ENCODE measurements at places on chromosomes 7 and 10.

GRCh38 chr10:132175408-132175807, 11.3 kb upstream of the DPYSL4 start:
- DNase-seq = no peak

DNA sequence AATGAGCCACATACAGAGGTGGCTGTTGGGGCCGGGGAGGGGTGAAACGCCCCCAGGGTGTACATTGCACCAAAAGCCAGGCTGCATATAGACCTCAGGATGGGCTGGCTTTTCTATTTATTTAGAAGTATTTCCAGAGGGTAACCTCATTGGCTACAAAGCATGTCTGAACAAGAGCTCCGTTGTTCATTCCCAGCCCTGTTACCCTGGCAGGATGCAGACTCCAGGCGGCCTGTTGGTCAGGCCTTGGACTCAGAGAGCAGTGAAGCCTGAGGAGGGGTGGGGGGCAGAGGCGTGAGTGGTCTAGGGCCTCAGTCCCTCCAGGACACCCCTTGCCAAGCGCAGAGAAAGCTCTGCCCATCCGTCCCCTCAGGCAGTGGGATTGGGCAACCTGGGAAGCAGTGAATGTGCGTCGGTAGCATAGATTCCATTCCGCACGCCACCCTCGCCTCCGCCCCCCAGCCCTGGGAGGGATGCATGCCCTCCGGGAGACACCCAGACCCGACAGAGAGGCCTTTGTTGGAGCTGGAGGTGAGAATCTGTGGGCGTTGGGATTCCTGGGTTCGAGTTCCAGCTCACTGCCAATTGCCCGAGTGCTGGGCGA, 41.9 kb downstream of the TCF7L2 start:
- no peak for DNase-seq

DNA sequence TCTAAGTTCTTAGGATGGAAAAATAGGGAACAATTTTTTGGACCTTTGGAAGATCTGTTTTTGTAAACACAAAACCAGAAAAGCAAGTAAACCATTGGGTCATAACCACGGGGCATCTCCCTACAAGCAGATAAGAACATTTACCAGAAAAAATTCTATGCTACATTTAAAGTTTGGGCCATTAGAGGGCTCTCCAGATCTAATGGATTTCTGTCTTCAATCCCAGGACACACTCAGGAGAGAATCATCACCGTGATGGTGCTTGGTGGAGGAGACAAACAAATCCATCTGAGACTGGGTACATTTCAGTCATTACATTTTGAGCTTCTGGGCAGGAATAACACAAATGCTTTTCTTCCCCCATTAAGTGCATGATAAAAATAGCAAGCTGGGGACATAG, 178.4 kb upstream of the TARP start:
- DNase-seq = peak; percentile 58

DNA sequence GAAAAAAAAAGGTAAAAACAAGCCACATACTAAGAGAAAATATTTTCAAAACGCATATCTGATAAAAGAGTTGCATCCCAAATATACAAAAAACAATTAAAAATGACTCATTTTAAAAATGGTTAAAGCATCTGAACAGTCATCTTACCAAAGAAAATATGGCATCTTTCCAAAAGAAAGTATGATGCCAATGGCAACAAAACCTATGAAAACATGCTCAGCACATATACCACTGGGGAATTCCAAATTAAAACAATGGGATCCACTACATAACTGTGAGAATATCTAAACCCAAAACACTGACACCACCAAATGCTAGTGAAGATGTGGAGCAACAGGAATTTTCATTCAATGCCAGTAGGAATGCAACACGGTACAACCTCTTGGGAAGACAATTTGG, 39.3 kb downstream of the VSTM2A start:
- DNase-seq = peak; percentile 41

GRCh38 chr10:59006511-59007306, 169.7 kb upstream of the PHYHIPL start:
- peak; percentile 64 for DNase-seq

GRCh38 chr7:44058759-44059218, 6.6 kb downstream of the PGAM2 start:
- no peak for DNase-seq

- DNase-seq = no peak
Observed at GRCh38 chr7:7848246-7848645, 120.3 kb upstream of the GLCCI1 start.

GRCh38 chr7:134935701-134936100, 50.6 kb upstream of the AGBL3 start:
- DNase-seq = no peak

GRCh38 chr10:62690703-62691102, 113.8 kb upstream of the ADO start:
- DNase-seq = no peak

GRCh38 chr7:2354939-2355704, 495 bp downstream of the EIF3B start:
- DNase-seq = no peak

GRCh38 chr10:5751601-5752253, 61.5 kb downstream of the GDI2 start:
- no peak for DNase-seq

DNA sequence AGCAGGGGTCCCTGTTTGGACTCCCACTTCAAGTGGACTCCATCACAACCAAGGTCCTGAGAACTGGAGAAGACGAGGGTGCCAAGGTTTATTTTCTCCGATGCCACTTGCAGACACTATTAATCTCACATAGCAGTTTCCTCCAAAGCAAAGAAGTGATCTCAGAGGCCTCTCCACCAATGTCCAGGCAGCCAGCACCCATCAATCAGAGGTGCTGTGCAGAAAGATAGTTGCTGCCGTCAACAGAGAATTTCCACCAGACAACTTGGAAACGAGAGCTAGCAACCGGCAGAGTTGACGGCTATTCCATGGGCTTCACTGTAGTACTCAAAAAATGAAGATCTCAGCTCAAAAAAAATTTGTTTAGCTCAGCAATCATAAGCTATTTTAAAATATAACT, 438.6 kb upstream of the PFKP start:
- DNase-seq = no peak

- no peak for DNase-seq
Observed at GRCh38 chr10:88974012-88974411, 16.6 kb upstream of the FAS start.

GRCh38 chr7:148838905-148839304, 45.2 kb downstream of the EZH2 start:
- DNase-seq = no peak

GRCh38 chr7:106721816-106722785, 61.1 kb upstream of the CCDC71L start:
- no peak for DNase-seq

DNA sequence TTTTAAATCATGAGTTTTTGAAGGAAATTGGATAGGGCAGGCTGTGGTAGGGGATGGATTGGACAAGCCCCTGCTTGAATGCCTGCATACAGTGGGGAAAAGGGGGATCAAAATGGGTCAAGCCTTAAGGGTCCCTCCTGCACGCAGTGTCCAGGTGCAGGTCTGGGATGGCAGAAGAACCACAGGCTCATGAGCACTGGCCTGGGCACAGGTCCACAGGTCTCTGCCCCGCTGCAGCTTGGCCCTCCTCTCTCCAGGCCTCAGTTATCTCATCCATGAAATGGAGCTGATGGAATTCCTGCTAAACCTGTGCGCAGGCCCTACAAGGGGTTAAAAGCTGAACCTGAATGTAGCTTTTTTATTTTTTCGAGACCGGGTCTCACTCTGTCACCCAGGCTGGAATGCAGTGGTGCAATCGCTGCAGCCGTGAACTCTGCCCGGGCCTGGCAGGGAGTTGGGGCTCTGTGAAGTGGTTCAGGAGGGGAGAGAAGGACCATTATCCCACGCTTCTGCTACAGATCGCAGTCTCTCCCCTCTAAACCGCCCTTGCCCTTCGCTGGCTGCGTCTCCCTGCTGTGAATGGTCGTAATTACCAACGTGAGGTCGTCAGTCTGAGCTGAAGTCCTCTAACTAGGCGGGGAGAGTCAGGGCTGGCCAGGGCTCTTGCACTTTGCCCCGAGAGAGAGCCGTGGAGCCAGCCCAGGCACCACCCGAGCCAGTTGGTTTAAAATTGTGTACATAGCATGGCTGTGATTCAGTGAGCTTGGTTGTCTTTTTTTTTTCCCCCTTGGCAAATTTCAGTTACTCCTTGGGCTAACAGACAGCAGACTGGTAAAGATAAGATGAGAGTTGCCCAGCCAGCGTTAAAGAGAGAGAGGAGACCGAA, 77.5 kb upstream of the GTF2I start:
- DNase-seq = no peak

- no peak for DNase-seq
Observed at GRCh38 chr7:33422825-33423645, 293.7 kb downstream of the BBS9 start.

DNA sequence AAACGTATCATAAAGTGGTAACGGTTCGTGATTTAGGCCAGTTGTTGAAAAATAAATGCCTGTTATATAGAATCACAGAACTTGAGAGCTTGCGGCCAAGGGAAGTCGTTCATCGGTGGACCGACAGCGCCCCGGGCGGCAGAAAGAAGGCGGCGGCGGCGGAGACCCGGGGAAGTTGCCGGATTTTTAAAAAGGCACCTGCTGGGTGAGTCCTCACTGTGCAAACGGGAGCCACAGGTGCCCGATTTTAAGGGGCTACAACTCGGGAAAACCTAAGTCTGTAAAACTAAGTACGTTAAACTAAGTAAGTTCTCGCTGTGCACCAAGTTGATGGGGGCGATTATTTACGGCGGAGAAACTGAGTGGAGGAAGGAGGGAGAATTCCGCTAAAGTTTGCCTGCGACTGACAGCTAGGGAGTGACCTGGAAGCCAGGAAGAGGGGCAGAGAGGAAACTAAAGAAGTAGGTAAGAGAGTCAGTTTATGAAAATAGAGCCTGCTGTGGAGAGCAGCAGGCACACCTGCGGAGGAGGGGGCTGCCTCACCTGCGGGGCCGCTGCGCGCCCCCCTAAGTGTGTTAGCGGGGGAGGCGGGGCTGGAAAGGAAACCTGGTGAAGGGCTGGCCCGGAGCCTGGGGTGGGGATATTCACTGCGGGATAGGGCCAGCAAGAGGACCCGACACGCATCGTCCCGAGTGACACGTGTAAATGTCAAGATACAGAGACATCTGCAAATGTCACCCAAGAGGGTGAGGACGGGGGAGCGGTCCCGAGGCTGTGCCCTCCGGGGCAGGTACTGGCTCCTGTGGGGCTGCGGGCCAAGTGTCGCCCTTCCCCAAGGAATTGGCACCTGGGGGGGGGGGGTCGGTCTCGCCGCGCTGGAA, 996 bp downstream of the ADAM12 start:
- no peak for DNase-seq

- DNase-seq = no peak
Observed at GRCh38 chr7:11642841-11643240, 189.2 kb downstream of the THSD7A start.

GRCh38 chr10:16843252-16843870, 26.1 kb upstream of the RSU1 start:
- DNase-seq = peak; percentile 52

DNA sequence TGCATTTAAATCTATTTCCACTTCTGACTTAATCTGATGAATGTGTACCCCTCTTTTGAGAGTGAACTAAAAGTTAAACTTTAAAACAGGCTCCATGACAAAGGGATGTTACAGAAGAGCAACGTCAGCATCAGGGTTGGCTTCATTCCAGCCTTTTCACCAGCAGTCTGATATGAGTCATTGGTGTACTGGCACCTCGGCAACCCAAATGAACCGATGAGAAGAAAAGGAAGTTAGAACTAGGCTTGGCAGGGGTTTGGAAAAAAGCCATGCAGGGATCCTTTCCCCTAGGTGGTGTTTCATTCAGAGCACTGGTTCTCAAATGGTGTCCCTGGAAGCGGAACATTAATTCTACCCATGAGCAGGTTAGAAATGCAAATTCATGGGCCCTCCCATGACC, 53.6 kb downstream of the SEC61G start:
- DNase-seq = peak; percentile 15
